Dorsolateral prefrontal cortex (tissue), 122 donors: ENCODE measurements at places on chromosomes 6 and 20. TPM values are rescaled to one million over a fixed set of nuclear protein-coding genes. Genes with fewer than 3 reads are reported as not detected.

GRCh38 chr6:156427345-156427744 is 349.8 kb upstream of the ARID1B start:
- DNase-seq: peak; percentile 59

GRCh38 chr6:168988801-168989200 is 264.8 kb downstream of the THBS2 start:
- no peak for DNase-seq

DNA sequence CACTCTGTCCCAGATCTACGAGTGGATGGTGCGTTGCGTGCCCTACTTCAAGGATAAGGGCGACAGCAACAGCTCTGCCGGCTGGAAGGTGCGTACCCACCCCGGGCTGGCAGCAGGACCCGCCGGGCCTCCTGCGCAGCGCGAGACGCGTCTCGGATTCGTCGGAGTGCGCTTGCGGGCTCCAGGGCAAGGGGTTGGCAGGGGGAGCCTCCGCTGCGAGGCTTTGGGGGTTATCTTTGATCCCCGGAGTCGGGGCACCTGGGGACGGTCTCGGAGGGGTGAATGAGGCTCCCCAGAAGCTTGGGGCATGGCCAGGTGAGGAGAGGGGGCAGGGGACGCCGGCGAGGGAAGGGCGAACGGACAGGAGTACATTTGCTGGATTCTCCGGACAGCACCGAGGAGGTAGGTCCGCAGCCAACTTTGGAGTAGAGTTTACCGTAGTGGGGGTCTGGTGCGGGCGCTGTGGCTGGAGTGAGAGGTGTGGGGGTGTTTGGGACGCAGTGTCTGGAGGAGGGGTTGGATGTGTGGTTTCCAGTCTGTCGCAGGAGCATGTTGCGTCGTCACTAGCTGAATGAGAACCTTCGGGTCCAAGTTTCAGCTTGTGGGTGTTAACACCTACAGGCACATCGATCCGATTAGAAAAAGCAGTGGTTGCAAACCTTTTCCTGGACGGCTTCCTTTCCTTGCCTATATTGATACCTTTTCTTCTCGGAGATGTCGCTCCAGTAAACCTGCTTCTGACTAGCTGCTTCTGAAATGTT is 1.2 kb downstream of the FOXO3 start:
- DNase-seq: no peak

GRCh38 chr6:93550551-93551276 is 131.4 kb upstream of the EPHA7 start:
- DNase-seq: no peak

DNA sequence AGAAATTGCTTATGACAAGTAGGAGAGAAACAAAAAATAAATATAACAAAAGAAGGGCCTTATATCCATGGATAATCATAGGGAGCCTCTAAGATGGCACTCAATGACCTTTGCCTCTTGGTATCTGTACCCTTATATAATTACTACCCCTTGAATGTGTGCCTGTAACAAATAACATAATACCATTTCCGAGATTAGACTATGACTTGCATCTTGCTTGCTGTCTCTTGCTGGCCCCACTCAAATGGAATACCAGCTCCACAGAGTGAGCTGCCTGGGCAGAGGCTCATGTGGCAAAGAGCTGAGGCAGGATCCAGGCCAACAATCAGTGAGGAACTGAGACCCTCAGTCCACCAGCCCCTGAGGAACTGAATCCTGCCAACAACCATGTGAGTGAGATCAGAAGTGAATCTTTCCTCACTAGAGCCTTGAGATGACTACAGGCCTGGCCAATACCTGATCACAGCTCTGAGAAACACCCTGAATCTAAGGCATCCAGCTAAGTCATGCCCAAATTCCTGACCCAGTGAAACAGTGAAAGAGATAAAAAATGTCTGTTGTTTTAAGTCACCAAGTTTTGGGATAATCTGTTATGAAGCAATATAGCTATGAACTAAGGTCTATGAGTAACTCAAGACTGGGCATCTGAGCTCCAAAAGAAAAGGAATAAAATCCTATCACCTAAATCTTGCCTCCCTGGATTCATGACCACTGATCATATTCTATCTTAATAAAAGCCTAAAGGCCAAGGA is 5.5 kb downstream of the KATNA1 start:
- no peak for DNase-seq

DNA sequence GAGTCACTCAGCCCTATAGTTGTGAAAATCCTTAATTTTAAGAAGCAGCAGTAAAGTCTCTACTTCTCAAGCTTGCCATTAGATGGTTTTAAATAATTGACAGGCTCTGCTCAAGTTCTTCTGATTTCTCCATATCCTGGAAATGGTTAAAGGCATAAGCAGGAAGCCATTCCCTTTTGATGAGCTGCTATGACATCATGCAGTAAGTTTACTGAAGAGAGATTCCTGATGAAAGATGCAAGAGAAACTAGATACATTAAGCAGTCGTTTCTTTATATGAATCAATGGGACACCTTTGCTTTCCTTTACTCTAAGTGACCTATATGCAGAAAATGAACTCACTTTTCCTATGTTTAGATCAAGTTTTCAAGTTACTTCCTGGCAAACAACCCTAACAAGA is 9.8 kb downstream of the POPDC3 start:
- DNase-seq: no peak

GRCh38 chr6:155341130-155341828 is 27.0 kb upstream of the TFB1M start:
- no peak for DNase-seq

DNA sequence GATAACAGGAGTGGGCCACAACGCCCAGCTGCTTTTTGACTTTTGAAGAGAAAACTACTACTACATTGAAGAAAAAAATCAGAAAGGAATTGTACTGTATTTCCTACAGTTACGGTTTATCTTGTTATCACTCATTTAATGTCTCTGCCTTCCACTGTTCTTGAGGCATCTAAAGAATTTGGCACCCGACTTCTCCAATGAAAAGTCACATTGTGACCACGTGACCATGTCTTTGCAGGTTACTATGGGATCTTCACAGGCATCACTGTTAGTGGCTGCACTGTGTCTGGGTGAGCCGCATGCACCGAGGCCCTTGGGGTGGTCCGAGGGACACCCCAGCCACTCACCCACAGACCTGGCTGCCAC is 26.8 kb downstream of the RRBP1 start:
- no peak for DNase-seq

DNA sequence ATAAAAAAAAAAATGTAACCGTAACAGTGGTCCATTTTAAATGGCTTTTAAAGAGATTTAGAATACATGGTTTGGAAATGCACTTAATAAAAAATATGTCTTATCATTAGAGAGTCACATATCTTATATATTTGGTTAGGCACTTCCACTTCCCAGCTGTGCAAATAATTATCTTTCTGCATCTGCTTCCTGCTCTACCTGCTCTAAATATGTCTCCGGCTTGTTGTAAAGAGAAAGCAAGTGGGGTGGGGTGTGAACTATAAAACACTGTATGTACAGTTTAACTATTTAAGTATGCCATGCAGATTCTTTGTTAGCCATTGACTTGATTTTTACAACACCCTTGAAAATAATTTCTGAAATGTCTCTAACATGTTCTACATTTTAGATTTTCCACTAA is 106.3 kb downstream of the NKAIN2 start:
- DNase-seq: no peak

- DNase-seq: no peak
Measured at GRCh38 chr6:87333591-87334181, 4.6 kb upstream of the GJB7 start.

DNA sequence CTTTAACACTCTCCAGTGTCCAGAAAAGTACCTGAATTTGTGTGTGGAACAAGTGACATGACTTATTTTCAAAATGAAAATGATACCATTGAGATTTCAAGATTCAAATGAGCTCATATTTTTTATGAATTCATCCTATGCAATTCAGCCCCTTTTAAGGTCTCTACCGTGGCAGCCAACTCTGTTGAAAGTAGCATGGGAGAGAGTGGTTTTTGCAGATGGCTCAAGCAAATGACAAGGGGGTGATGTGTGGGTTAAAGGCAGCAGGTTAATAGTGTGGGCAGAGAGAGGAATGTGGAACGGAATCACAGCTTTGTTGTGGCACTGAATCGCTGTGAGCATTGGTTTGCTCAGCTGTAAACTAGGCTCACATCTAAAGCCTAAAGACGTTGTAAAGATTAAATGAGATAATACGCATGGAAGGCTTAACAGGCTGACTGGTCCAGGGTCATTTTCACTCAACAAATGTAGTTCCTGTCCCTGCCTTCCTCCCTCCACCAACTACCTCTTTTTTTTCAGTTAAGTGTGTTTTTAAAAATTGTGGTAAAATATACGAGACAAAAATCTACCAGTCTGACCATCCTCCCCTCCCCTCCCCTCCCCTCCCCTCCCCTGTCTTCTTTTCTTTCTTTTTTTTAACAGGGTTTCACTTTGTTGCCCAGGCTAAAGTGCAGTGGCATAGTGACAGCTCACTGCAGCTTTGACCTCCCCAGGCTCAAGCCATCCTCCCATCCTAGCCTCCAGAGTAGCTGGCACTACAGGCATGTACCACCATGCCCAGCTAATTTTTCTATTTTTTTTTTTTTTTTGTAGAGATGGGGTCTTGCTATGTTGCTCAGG is 114.7 kb upstream of the ZNF217 start:
- DNase-seq: no peak

PTPRK gene
- total RNA-seq: 123 TPM

NNAT gene
- total RNA-seq: 44.0 TPM

TAGAP gene
- 1.6 TPM for total RNA-seq

METTL24 gene
- 3.1 TPM for total RNA-seq

OVOL2 gene
- total RNA-seq: 1.1 TPM

PLAGL2 gene
- total RNA-seq: 9.2 TPM

HRH3 gene
- total RNA-seq: 21.9 TPM
